ENCODE measurements at places on chromosomes 11 and 22.
A peak's percentile ranks its signal among the peaks of the same experiment; 100 is the strongest.

- no peak for DNase-seq
These were observed 17.5 kb downstream of the ADORA2A start for GRCh38 chr22:24444729-24445466.

- DNase-seq = peak; percentile 52
These were observed 38.2 kb upstream of the ABTB2 start for GRCh38 chr11:34395916-34396550.

- peak; percentile 64 for DNase-seq
These were observed 28.4 kb downstream of the CCDC90B start for GRCh38 chr11:83257761-83258168.

- DNase-seq = no peak
These were observed 13.1 kb upstream of the CENATAC start for GRCh38 chr11:118984825-118985224.

GRCh38 chr11:120057595-120058581 lies 80.0 kb downstream of the TRIM29 start:
- no peak for DNase-seq

- DNase-seq = peak; percentile 68
These were observed 69.4 kb downstream of the OSBP2 start for GRCh38 chr22:30763815-30764673.

DNA sequence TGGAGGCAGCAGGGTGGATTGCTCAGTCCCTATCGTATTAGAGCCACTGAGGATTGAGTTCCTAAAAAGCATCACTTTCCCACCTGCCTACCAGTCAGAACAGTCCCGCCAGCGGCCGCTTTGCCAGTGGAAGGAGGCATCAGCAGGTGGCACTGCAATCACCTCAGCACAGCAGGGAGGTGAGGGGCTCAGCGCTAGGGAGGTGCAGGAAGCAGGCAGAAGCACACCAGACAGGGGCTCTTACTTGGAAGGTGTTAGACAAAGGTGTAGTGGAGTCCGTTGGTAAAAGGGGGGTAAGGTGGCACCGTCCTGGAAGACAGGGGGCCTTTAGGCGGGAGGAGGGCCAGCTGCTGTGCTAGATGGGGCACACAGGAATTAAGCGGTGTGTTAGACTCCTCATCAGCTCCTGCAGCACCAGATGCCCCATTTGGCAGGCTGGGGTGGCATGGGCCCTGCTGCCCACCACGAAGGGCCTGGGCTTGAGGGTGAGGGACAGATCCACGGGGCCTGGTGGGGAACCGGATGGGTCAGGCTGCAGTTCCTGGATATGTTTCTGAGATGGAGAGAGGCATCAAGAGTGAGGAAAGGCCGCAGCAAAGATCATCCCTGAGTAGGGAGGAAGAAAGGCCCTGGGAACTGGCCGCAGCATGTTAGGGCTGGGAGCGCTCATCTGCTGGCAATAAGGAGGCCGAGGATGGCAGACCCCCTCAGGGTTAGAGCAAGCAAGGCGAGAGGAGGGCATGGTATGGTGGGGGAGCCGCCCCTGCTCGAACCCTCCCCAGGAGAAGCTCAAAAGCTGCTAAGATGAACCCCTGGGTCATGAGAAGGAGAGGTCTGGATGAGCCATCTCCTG lies 42.5 kb downstream of the C11orf58 start:
- DNase-seq = no peak

GRCh38 chr11:37907436-37908218 lies 1309.6 kb upstream of the RAG2 start:
- no peak for DNase-seq

- no peak for DNase-seq
These were observed 6.9 kb downstream of the VWA5A start for GRCh38 chr11:124122123-124122522.

DNA sequence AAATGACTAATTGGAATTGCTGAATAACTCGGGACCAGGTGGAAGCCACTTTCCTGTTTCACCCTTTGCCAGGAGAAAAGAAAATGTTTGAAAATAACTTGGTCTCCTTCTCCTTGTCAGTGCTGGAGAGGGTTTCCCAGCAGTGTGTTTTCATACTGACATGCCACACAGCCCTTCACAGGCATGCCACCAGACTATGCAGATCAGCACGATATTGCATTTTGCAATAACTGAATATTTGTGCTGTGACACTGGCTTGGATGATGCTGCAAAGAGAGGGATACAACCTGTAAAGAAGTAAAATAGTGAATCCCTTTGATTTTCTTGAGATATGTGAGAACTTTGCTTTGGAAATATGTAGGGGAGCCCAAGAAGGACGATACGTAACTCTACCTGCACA lies 200.0 kb upstream of the NAV2 start:
- DNase-seq = no peak

DNA sequence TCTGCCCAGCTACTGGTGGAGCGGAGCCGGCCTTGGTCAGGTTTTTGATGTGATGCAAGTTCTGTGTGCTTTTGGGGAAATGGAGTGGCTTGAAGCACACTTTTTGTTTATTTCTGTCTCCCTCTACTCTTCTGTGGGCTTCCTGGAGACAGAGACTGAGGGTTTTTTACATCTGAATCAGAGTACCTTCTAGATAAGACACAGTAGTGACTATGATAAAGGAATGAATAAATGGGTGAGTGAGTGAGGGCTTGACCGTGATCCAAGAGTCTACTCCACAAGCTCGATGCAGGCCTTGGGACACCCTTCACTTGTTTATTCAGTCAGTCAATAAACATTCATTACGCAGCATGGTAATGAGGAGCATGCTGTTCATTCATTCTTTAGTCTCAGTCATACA lies 125.7 kb downstream of the PKNOX2 start:
- DNase-seq = no peak

DNA sequence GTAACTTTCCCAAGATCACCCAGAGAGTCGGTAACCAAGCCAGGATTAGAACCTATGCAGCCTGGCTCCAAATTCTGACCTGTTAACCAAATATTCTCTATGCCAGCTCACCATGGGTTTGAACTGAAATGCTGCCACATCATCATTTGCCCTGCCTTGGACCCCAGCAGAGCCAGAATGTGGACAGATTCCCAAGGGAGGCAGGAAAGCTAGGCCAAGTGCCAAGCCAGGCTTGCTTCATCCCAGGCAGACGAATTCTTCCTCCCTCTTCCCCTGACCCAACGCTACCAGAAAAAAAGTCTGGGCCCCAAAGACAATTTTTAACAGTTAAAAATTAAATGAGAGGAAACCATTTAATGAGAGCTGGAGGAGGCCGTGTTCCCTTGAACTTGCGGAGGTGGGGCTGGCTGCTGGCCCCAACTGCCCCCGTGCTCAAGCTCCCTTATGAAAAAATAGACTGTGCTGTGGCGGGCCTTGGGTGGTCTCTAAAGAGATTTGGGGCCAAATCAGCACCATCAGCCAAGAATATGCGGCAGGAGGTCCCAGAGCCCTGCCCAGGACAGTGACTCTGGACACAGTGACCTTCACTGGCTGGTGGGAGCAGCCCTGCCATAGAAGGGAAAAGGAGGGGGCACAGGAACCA lies 184.1 kb upstream of the SYT13 start:
- no peak for DNase-seq

DNA sequence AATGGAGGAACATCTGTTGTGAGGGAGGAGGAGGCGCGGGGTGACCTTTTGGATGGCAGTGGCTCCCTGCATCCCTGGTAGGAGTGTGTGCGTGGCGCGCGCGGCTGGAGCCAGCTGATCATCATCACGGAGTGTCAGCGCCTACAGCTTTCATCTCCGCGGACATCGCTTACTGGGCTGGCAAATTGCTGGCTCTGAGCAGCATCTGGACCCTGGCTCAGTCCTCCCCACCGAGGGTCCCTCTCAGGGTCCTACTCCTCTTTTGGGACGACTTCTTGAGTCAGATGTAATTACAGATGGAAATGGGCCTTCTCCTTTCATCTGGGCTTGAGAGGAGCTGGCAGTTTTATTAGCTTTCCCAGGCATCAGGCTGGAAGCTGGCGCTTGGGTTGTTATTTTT lies 85.3 kb downstream of the CACNA1I start:
- DNase-seq = no peak

- no peak for DNase-seq
These were observed 50.8 kb downstream of the DHCR7 start for GRCh38 chr11:71397331-71397860.

DNA sequence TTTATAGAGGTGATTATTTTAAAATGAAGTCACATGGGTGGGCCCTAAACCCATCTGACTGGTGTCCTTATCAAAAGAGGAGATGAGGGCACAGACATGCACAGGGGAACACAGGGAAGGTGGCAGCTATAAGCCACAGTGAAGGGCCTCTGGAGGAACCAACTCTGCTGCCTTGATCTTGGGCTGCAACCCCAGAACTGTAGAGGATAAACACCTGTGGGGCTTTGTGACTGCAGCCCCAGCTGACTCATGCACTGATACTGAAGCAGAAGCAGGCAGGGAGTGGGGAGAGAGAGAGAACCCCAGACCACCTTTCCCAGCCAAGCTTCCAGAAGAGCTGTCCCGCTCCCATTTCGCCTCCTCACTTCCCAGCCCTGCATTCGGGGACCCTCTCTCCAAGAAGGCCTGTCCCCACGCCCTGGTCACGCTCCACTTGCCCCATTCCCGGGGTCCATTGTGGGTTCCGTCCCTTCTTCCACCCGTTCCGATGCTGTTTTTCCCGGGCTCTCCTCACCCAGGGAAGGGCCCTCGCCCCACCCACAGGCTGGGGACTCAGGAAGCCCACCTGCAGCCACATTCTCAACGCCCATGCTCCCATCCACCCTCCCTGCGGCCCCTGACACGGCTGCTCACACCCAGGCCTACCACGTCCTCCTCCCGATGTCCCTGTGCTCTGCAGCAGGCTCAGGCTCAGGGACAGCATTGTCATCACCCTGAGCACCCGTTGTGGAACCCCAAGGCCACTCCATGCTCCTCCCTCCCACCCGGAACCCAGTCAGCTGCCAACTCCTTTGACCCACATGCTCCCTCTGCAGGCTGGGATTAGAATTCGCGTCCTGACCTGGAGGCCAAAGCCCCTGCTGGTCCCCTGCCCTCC lies 90.8 kb upstream of the SHANK2 start:
- peak; percentile 79 for DNase-seq

- DNase-seq = no peak
These were observed 870.3 kb upstream of the RAG2 start for GRCh38 chr11:37468344-37468743.

DNA sequence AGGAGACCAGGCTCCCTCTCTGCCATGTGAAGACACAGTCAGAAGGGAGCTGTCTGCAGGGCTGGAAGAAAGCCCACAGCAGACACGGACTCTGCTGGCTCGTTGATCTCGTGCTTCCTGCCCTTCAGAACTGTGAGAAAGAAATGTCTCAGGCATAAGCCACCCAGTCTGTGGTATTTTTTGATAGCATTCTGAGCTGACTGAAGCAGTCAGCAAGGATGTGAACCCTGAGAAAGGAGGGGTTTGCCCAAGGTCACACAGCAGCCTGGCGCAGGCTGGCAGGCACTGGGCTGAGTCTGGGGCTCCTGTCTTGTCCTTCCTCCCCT lies 255.1 kb upstream of the B3GAT1 start:
- DNase-seq = no peak

GRCh38 chr11:108734956-108735559 lies 70.2 kb downstream of the DDX10 start:
- DNase-seq = no peak

GRCh38 chr11:72813740-72814285 lies 398 bp upstream of the ATG16L2 start:
- peak; percentile 83 for DNase-seq

Measured in HTR-8/SVneo (cell line).